Foreskin fibroblast (primary cell): ENCODE measurements at places on chromosomes 1 and 21.

DNA sequence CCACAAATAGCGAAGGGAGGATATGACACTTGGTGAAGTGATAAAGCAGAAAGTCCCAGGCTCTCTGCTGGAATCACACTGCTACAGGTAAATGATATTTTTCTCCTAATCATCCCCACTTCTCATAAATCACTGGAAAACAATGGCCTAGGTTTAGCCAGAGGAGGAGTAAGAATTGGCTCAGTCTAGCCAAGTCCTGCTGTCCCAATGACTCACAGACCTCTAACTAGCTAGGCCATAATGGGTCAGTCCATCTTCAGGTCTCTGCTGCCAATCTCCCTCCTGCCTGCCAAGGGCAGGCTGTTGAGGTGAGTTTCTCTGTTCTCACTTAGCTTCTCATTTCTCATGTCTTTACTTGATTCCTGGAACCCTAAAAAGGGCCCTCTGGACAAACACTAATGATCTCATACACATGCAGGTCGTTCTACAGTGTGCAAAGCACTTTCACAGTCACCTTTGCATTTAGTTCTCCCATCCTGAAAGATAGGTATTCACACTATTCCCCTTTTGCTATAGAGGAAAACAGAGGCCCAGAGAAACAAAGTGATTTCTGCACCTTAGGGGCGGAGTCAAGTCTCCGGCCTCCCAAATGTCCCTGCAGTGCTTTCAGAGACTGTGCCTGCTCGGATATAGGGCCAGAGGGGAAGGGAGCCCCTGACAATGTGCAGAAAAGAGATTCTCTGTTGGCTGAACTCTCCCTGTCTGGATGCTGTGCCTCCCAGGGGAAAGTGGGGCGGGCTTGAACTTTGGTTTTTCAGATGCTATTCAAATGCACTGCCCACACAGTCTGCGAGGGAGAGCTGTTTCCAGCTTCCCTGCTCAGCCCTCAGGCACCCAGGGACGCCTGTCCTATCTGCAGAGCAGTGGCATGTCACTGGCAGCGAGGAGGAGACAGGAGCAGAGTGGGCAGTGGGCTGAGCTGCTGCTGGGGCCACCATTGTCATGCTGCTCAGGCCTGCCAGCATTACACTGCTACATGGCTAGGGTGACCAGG lies 3.9 kb upstream of the CDK18 start:
- DNase-seq, result no peak

DNA sequence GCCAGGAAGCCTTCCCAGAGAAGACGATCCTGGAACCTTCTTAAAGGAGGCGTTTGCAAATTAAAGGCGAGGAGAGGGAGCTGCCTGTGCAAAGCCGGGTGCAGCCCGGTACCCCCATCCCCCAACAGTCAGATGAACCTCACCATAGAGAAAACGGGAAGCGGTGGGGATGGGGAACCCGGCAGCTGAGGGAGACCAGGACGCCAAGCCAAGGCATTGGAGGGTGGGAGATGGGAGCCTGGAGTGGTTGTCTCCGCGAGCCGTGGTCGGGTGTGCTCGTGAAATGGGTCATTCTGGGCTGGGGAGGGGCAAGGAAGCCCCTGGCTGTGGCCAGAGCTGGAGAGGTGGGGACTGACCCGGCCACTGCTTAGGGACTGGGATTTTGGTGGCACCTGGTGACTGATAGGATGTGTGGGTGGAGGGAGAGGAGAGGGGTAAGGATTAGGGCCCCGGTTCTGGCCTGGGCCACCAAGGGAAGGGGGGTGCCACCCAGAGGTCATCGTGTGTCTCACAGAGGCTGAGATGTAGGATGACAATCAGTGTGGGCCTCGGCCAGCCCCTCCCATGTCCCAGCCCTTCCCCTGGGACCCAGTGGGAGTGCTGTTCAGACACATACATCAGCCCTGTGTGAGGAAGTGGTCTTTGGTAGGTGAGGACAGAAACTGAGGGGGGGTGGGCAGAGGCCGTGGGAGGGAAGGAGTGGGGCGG lies 676 bp upstream of the PADI2 start:
- DNase-seq, result no peak

GRCh38 chr1:147287133-147287865 lies 44.8 kb downstream of the CHD1L start:
- DNase-seq, result peak; percentile 24

DNA sequence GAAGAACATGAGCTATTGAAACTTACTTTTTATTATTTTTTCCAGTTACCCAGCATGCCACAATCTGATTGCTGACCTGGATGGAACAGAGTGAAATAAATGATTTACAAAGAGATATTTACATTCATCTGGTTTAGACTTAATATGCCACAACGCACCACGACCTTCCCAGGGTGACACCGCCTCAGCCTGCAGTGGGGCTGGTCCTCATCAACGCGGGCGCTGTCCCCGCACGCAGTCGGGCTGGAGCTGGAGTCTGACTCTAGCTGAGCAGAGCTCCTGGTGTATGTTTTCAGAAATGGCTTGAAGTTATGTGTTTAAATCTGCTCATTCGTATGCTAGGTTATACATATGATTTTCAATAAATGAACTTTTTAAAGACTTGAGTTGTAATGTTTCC lies 243.9 kb downstream of the SDCCAG8 start:
- no peak for DNase-seq

- DNase-seq, result peak; percentile 3
These were observed 609 bp downstream of the PIGK start for GRCh38 chr1:77218477-77219165.

DNA sequence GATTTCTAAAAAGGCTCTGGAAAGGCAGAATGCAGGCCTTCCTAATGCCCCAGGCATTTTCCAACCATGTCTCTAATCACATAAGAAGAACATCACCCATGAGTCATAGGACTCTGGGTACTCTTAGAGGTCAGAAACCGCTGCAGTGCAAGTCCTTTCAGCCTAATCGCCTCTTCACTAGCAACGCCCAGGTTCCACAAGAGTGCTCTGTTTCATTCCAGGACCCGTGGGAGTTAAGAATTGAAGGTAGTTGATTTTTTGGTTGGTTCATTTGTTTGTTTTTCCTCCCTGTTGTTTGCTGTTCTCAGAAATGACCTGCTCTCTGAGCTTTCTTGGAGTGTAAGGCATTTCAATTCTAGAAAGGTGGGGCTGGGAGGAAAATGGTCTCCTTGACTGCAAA lies 123.2 kb downstream of the NR5A2 start:
- peak; percentile 91 for DNase-seq

GRCh38 chr1:184191181-184191621 lies 139.7 kb downstream of the TSEN15 start:
- peak; percentile 77 for DNase-seq

- DNase-seq, result peak; percentile 56
These were observed 673 bp upstream of the DHCR24 start for GRCh38 chr1:54887665-54888071.

DNA sequence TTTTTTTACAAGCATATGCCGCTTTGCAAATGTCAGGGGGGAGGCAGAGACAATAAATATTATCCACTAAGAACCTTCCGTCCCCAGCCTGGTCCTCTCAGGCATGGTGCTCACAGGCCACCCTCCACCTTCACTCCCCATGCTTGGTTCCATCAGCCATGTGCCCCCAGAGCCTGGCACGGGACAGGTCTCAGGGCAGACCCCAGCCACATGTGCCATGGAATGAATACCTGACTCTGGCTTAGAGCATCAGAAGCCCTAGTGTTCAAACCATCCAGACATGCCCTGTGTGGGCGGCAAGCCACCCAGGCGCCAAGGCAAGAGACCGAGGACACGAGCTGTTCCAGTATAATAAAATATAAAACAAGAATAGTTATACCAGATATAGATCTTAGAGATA lies 5.4 kb downstream of the LSS start:
- no peak for DNase-seq

DNA sequence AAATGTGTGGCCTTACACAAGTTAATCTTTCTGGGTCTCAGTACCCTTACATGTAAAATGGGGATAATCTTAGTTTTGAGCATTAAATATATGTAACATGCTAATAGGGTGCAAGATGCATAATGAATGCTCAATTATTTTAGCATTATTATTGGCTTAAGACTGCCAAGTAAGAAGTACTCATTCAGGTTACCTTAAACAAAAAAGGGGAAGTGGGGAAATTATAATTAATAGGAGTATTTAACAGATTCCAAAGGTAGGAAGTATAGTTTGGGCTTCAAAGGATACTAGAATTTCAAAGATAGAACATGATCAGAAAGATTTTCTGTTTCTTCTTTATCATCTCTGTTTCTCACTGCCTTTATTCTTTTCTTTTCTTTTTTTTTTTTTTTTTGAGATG lies 5.8 kb upstream of the CFAP126 start:
- no peak for DNase-seq

DNA sequence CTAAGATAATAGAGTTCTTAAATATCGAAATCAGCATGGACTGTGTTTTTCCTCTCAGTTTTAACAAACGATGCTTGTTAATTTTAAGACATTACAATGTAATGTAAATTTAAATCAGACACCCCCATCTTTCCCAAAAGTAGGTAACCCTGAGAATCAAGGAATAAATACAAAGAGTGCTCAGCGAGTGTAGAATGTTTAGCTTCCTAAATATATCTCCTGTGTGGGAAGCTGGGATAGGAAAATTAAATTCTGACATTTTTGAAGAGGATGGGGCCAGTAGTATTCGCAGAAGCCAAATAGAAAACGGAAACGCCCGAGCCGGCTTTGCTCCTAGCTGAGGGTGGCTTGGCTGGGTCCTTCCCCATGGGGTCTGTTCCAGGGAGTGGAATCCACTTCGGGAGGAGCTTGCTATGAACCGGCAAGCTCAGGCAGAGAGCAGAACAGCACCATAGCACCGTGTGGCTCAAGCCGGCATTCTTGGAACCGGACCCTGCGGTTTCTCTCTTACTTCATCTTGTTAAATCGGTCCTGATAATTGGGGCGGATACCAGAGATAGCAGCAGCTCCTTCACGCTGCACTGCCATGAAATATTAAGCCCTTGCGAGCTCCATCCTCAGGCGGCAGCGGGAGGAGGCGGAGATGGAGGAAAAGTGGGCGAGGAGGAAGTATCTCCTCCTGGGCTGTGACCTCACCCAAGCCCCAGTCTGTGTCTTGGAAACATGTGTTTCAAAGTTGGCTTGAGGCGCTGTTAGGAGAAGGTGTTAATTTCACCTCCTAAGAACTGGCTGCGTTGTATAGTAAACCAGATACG lies 24.9 kb downstream of the MAP3K7CL start:
- peak; percentile 77 for DNase-seq

GRCh38 chr1:39877980-39878956 lies 5.0 kb downstream of the TRIT1 start:
- no peak for DNase-seq

DNA sequence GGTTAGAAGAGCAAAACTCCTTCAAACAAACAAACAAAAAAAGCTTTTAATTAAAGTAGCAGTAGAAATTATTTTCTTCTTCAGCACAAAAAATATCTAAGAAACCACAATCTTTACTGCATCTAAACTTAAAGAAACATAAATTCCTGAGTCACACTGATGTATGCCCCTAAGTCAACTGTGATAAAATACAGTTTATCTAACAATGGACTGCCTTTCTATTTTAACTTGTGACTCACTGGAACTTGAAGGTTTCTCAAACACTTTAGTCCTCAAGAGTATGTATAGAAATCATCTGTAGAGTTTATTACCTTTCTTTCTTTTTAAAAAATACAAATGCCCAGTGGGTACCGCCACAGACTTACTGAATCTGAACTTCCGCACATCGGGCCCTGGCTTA lies 86.2 kb downstream of the LBR start:
- DNase-seq, result no peak

GRCh38 chr1:229716069-229716468 lies 90.0 kb downstream of the URB2 start:
- no peak for DNase-seq

GRCh38 chr1:166920561-166921475 lies 44.8 kb upstream of the TADA1 start:
- peak; percentile 6 for DNase-seq

DNA sequence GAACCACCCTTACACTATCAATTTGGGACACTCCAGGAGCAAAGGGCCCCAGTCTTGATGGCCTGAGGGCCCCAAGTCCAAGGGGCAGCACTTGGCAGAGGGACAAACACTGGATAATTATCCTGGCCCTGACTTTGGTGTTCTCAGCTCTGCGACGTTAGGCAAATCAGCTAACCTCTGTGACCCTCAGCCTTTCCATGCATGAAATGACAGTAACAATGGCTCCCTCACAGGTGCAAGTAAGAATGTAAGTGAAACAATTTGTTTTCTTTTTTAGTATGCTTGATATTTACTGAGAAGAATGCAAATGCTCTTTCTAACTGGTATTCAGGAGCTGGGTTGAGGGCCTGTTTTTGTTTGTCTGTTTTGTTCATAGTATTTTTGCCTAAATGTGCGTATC lies 61.6 kb upstream of the PRDX6 start:
- DNase-seq, result no peak

DNA sequence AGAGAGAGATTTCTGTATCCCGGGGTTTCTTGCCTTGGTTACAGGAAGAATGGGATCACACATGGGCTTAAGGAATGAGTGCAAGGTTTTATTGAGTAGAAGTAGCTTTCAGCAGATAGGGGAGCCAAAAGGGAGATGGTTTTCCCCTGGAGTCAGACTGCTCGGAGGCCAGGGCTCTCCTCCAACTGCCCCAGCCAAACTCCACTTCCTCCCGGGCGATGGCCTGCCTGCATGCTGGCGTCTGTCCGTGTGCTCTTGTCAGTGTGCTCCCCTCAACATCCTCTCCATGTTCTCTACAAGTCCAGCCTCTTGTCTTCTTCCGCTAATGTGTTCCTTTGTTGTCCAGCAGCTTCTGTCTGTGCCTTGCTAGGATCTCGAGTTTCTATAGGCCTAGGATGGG lies 421.3 kb upstream of the ADGRL2 start:
- DNase-seq, result no peak
